ENCODE measurements at places on chromosomes 2 and 18.

DNA sequence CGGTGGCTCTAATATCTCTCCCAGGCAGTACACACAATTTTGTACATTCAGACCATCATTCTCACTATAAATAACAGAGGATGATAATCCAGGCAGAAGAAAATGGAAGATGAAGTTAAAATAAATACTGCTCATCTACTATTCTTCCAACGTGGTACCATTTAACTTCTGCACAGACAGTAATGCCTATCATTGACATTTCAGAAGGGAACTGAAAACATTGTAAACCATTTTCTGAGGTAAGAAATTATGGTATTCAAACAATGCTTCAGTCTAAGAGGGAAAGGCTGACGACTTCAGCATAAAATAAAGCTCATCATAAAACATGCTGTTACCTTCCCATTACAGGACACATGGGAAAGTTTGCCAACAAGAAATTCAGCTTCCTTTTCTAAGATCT lies 814.4 kb downstream of the NR4A2 start:
- no peak for DNase-seq

GRCh38 chr2:121698318-121698930 lies 38.3 kb downstream of the NIFK start:
- no peak for DNase-seq

DNA sequence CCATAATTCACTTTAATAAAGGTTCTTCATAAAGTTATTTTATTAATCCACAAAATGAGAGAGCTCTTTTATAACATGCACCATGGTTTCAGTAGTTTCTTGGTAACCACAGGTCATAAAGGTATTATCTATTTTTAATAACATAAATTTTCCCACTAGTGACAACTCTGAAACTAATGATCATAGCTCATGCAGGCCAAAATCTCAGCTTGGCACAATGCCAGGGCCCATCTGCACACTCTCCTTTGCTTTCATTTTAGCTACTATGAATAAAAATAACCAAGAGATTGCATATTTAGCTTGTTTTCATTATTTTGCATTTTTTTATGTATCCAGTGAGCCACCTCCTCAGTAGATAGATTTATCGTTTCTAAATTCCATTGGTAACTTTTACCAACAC lies 691.8 kb upstream of the CHAC2 start:
- DNase-seq, result peak; percentile 14

DNA sequence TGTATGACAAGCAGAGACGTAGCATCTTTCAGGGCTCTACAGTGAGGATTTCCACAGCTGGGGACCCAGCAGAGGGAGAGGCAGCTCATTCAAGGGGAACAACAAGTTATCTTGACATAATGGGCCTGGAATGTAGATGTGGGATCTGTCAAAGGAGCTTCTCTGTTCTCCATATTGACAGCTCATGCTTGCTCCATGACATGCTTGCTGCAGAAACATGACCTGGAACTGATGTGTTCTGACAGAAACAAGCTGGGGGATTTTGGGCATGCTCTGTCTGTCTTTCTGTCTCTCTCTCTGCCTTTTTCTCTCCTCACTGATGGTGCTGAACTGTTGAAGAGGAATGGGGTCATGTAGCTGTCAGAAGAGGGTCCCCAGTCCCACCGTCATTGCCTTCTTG lies 79.6 kb downstream of the MMADHC start:
- no peak for DNase-seq

DNA sequence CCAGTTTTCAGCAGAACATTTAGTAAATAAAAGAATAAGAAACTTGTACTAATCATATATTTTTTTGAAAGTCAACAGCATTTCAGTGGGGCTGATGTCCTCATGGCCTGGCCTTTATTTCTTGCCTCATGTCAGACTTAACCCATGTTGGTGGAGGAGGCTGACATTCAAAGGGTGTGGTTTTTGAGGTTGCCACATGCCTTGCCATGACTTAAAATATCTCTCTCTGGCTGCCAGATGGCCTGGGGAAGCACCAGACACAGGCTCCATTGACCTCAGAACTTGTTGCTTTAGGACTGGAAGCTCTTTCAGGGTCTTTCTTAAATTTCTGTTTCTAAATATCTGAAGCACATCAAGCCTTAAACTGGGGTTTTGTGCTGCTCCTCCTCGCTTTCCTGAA lies 32.5 kb upstream of the CD28 start:
- DNase-seq, result no peak

DNA sequence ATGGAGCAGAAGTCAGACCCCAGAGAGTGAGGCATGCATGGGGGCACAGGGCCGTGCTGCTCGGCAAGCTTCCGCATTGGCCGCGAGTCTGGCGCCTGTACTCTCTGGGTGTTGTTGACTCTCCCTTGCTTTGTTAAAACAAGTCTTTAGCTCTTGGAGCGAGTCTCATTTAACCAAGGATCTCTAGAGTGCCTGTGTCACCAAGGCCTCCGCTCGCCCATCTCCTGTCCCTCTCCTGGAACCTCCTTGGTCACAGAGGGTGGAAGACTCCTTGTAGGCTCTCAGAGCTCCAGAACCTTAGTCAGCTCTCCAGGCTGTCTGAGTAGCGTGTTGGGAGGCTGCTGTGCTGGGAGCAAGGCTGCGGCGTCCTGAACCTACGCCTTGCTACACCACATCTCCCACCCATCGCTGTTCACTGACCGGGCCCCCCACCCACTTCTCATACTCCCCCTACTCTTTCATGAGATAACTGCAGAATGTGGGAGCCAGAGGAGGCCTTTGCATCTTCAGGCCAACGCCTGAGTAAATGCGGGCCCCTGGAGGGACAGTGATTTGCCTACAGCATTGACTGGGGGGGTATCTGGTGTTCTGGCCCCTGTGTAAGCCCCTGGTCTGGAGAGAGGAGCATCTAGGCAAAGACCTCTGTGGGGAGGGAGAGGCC lies 66.1 kb downstream of the CIB4 start:
- no peak for DNase-seq

DNA sequence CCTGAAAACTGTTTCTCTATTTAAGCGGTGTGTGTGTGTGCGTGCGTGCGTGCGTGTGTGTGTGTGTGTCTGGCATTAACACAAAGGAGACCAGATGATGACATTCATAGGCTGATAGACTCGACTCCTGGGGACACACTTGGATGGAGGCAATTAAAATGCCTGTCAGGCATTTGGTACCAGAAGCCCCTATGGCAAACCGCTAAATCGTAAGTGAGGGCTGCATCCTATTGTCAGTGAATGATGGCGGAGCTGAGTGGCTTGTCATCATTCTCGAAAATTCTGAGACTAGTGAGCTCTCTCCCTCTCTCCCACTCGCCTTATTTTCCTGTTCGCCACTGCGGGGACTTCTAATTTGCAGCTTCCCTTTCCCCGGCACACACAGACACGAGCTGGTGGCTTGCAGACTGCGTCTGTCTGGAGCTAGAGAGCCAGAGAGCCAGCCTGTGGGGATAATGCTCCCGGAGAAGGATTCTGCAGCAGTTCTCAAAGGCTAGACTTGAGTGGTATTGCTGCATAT lies 155.4 kb downstream of the MAP2 start:
- peak; percentile 86 for DNase-seq

GRCh38 chr18:6711467-6711866 lies 18.0 kb upstream of the ARHGAP28 start:
- no peak for DNase-seq

- no peak for DNase-seq
These were observed 59.5 kb upstream of the CD28 start for GRCh38 chr2:203646961-203647360.

DNA sequence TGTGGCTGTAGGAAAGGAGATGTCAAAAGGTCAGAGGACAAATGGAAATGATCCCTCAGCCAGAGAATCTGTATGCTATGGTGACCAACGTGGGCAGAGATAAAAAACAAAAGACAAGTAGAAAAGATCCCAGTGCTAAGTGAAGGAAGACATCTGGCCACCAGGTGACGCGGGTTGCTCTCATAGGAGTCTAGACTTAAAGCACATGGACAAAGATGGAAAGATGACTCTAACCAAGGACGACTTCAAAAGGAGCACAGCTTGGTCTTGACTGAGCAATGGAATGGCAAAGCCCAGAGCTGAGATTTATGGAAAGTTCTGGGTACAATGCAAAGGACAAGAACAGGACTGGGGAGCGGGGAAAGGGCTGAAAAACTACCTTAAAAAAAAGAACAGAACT lies 96.8 kb downstream of the CLIP4 start:
- DNase-seq, result no peak

DNA sequence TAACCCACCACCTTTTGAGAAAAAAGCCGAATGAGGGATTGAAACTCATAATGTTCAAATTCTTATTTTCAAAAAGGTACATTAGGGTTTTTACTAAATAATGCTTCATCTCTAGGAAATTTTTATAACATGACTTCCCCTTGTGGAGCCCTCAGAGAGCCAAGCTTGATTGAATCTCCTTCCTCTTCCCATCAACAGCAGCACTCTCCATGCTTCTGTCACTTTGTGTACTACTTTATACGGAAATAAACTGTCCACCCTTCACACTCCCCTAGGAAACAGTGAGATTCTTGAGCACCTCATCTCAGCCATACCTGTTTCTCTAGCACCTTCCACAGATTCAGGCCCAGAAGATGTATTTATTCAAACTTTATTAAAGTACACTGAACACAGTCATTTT lies 51.8 kb downstream of the TFPI start:
- no peak for DNase-seq

- peak; percentile 93 for DNase-seq
These were observed at the start of gene UXS1 for GRCh38 chr2:106193977-106194778. Gene UXS1, minus strand, starts transcription at chr2:106194301. Its CDS starts 60 bp downstream, at chr2:106194241.

- DNase-seq, result no peak
These were observed 251.6 kb upstream of the NCKAP5 start for GRCh38 chr2:133819906-133820305.

- DNase-seq, result no peak
These were observed 144.5 kb downstream of the HDAC4 start for GRCh38 chr2:239256350-239256743.

DNA sequence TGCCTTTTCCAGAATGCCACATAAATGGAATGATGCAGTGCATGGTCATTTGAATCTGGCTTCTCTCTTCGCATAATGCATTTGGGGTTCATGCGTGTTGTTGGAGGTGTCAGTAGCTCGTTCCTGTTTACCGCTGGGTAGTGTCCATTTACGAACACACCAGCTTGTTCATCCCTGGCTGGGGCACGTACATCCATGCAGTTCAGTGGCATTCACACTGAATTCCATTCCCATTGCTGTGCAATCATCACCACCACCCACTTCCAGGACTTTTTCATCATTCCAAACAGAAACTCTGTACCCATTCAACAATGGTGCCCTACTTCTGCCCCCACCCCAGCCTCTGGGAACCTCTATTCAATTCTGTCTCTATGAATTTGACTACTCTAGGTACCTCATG lies 14.7 kb upstream of the CIDEA start:
- DNase-seq, result no peak

- DNase-seq, result no peak
These were observed 82.3 kb upstream of the SPTBN1 start for GRCh38 chr2:54373855-54374254.

DNA sequence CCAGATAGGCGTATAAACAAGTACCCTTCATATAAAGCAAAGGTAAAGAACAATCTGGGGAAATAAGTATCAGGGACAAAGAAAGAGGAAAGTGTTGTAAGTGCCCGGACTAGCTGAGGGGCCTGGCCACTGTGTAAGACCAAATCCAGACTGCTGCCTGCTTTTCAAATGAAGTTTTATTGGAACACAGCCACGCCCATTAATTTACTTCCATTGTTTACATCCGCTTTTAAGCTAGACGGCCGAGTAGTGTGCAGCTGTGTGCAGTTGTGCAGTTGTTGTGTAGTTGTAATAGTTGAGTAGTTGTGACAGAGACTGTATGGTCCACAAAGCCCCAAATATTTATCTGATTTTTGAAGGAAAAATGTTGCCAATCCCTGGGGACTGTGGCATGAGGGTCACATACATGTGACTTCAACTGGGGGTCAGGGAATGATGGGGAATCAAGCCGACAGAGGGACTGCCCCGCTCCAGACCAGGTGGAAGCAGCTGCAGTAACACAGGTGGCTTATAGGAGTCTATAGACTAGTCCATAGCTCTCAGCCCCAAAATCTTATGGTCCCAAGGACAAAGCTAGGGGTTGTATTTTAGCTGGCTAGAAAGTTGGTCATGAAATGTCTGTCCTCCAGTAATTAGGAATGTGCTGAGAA lies 30.0 kb downstream of the FHL2 start:
- no peak for DNase-seq

- no peak for DNase-seq
These were observed 102.7 kb downstream of the MYO1B start for GRCh38 chr2:191347881-191348280.

GRCh38 chr2:134217924-134218323 lies 35.9 kb upstream of the MGAT5 start:
- DNase-seq, result no peak

GRCh38 chr18:24656551-24657443 lies 196.4 kb downstream of the HRH4 start:
- DNase-seq, result peak; percentile 69

- DNase-seq, result no peak
These were observed 57.8 kb upstream of the OTOF start for GRCh38 chr2:26535663-26536275.

GRCh38 chr18:40013001-40013609 lies 1941.9 kb upstream of the PIK3C3 start:
- DNase-seq, result no peak

GRCh38 chr2:99605036-99605435 lies 115.2 kb upstream of the REV1 start:
- DNase-seq, result no peak

DNA sequence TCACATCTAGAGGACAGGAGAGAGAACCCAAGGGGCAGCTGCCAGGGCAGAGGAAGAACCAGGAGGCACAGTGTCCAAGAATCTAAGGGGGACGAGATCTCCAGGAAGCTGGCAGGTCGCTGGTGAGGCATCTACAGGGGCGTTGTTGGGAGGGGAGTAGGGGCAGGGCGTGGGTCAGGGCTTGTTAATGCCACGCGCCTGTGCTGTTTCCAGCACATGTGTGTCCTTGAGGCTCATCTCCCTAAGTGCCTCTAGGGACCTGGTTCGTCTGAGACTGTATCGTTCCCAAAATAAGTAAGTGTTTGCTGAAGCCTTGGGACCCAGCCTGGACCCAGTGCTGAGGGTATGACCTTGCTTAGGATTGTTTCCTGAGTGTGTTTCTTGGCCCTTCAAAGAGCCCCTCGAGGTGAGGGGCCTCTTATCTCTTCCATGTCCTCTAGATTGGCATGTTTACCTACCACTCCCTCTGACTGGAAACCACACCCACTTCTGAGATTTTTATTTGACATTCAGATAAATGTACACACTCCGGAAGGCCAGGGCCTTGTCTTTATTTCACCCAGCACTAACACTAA lies 22.2 kb downstream of the HK2 start:
- DNase-seq, result no peak

- no peak for DNase-seq
These were observed 42.2 kb upstream of the ARHGAP15 start for GRCh38 chr2:143087033-143087432.

DNA sequence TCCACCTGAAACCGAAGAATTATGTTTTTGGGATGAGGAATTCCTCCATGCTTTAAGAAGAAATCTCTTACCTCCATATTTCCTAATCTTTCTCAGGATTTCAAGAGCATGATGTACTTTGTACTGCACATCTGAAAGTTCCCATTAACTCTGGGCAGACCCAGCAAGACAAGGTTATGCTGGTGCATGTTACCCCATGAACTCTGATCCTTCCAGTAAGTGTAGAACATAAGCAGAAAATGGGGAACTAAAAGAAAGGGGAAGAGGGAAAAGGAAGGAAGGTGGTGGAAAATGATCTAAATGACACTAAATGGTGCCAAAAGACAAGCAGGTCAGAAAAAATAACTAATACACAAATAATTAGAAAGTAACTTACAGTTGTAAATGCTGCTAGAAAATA lies 50.7 kb downstream of the STRN start:
- DNase-seq, result no peak

GRCh38 chr2:69070969-69071368 lies 58.0 kb downstream of the ANTXR1 start:
- no peak for DNase-seq
